Activated CD8-positive, alpha-beta memory T cell treated with anti-CD3 and anti-CD28 coated beads for 4 hours (primary cell): ENCODE measurements at places on chromosomes 1 and 21.

GRCh38 chr1:209375097-209375496, 208.4 kb upstream of the CAMK1G start:
- DNase-seq: no peak

GRCh38 chr1:44995467-44996238, 9.3 kb upstream of the EIF2B3 start:
- DNase-seq: no peak

- DNase-seq: no peak
These were observed 124.3 kb downstream of the FOXD2 start for GRCh38 chr1:47562147-47562546.

DNA sequence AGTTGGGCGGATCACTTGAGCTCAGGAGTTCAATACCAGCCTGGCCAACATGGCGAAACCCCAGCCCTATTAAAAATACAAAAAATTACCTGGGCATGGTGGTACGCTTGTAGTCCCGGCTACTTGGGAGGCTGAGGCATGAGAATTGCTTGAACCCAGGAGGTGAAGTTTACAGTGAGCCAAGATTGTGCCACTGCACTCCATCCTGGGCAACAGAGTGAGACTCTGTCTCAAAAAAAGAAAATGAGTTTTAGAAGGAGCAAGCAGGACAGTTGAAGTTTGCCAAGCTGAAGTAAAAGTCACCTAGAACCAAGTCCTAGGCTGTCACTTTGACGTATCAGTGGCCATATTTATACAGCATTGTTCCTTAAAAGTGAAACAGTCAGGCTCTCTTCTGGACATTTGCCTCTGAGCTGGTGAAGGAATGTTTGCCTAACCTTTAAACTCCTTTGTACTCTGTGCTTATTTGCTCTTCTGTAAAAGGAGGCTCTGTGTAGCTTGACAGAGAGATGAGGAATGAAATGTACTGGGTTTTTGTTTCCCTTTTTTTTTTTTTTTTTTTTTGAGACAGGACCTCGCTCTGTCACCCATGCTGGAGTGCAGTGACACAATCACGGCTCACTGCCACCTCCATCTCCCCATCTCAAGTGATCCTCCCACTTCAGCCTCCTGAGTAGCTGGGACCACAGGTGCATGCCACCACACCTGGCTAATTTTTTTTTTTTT, 2.8 kb downstream of the RAB4A start:
- DNase-seq: no peak

DNA sequence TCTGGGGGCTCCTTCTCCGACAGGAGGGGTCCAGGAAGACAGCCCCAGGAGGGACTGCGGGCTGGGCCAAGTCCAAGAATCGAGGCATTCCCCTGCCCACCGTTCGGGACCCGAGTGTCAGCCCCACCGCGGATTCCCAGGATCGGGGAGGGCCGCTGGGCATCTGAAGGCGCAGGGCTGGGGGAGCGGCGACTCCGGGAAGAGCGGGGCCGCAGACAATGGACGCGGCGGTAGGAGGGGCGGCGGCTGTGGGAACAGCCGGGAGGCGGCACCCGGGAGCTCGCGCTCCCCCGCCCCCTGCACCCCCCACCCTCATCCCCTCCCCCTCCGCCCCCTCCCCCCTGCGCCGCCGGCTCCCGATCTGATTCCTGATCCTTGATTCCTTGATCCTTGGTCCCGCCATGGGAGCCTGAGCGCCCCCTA, at the start of gene VANGL2:
VANGL2 (plus strand) TSS at position 342 of the 423 bp plus-strand sequence. CDS start 15,274 bp downstream, outside the sequence.
- no peak for DNase-seq

- DNase-seq: no peak
These were observed 703 bp upstream of the KRTAP12-1 start for GRCh38 chr21:44682580-44683151.

GRCh38 chr21:37784591-37785318, 131.5 kb downstream of the KCNJ6 start:
- no peak for DNase-seq

DNA sequence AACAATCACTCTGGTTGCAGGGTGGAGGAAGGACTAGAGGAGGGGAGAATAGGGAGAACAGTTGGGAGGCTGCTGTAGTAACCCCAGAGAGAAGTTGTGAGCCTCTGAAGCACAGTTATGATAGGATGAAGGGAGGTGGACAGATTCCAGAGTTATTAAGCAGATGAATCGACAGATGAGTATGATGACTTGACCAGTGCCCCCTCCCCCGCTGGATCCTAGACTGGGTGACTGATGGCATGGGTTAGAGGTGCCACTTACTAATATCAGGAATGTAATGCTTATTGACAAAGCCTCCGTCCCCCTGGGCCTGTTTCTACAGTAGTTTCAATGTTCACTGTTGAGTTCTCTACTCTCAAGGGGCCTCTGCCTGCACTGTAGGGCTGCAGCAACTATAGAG, 14.0 kb upstream of the TIPRL start:
- DNase-seq: no peak
